ENCODE measurements at places on chromosomes 16 and 17.

- no peak for DNase-seq
These were observed 16.5 kb upstream of the EIF1 start for GRCh38 chr17:41672153-41672552.

DNA sequence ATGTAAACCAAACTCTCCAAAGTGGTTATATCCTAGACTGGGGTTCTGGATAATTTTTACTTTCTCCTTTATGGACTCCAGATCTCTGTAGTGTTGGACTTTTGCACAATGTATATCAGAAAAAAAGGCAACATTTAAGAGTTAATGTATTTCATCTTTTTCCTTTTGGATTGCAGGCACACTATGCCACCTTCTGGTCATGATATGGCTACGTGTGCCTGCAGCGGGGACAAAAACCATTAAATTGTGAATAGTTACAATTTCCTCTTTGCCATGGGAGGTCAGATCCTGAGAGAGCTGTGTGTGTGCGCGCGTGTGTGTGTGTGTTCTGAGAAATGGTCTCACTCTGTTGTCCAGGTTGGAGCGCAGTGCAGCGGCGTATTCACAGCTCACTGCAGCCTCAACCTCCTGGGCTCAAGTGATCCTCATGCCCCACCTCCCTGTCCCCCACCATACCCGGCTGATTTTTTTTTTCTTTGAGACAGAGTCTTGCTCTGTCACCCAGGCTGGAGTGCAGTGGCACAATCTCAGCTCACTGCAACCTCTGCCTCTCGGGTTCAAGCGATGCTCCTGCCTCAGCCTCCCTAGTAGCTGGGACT lies 4.3 kb upstream of the SGF29 start:
- no peak for DNase-seq

DNA sequence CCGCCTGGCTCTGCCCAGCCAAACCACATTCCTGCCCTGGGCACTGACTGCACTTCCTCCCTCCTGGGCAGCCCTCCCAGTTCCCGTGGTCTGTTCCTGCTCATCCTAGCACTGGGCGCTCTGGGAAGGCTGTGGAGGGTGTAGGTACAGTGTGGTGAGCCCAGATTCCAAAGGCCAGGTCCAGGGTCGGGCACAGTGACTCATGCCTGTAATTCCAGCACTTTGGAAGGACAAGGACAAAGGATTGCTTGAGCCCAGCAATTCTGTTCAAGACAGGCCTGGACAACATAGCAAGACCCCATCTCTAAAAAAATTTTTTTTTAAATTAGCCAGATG lies 30.6 kb downstream of the C16orf74 start:
- no peak for DNase-seq

DNA sequence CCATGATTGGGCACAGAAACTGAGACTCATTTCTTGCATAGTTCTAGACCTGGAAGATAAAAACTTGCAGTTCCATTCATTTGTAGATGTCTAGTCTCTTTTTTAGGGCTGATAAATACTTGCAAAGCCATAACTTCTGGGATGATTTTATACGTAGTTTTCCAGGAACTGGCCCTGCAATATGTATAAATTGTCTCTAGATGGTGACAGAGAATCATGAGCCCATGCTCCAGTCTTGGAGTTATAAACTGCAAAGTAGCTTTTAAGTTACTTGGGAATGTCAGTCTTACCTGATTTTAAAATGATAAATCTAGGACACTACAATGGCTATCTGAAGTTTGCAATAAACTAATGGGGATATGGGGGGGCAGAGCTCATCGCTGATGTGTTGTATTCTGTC lies 3.0 kb upstream of the ADAMTS18 start:
- no peak for DNase-seq

DNA sequence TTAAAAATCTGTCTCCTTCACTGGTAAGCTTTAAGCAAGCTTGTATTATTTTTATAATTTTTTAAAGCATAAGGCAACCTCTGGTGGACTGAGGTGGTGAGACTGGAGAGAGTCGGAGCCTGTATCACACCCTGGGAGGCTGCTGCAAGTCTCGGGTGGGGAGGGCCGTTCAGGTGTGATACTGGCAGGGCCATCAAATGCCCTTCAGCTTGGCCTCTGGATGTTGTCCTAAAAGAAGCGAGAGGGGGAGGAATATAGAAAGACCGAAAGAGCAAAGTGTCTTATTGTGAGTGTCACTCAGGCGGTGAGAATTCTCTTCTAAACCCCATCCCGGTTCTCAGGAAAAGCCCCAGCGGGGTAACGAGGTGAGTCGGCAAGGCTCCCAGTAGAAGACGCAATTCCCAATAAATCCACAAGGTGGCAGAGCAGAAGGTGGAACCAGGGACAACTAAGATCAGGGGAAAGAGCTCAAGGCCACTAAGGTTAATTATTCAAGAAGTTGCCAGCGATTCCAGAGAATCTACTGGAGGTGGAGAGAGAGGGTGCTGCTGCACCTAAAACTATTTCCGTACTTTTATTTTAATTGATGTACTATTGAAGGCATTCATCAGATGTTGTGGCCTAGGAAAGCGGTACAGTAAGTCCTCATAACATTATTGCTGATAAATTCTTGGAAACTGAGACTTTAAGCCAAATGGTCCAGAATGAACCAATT lies 14.1 kb downstream of the C17orf67 start:
- peak; percentile 90 for DNase-seq

GRCh38 chr17:336110-337021 lies 16.2 kb downstream of the RPH3AL start:
- peak; percentile 78 for DNase-seq

DNA sequence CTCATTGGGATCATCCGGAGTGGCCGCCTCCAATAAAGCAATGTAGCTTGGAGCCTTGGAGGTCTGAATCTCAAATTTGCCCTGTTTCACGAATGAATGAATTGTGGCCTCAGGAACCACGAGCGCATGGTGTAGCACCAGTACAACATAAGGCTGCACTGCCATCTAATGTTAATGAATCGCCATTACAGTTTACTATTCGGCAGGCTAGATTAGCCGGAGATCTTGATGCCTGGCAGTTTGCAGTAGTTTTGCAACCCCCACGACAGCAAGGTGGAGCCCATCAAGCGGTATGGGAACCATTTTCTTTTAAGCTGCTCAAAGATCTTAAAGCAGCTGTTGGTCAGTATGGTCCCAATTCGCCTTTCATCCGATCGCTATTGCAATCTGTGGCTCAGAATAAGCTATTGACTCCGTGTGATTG lies 18.8 kb downstream of the ALOX15B start:
- DNase-seq: peak; percentile 90

GRCh38 chr16:87056551-87056950 lies 260.6 kb downstream of the C16orf95 start:
- no peak for DNase-seq

- no peak for DNase-seq
These were observed 1.2 kb upstream of the SECTM1 start for GRCh38 chr17:82334622-82335394.

DNA sequence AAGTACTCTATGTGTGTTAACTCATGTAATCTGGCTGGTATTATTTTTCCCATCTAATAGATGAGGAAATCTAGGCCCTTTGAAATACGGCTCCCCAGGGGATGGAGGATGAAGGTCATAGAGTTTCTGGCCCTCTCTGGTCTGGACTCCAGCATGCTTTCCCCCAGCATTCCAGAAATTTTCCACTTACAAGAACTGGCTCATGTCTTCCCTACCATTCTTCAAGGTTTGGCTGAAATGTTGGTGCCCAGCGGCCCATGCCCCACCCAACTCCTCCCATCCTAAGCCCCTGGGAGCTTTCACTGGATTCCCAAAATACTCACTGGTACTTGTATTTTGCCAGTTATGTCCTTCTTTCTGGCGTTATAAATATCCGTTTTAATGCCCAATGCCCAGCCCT lies 237.5 kb upstream of the NLRP1 start:
- DNase-seq: no peak

DNA sequence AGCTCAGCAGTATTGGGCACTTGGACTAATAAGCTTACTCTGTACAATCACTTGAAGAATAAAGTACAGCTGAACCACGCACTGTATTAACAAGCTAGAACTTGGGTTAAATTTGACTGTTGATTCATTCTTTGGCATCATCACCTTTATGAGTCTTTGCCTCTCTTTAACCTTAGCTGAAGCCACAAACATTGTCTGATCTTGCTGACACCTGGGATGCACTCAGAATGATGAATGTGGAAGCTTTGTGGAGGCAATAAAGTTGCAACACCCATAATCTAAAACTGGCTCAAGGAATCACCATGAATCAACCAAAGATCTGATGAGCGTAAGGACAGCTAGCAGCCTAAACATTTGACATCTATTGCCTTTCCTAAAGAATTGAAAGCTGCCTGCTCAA lies 590.6 kb upstream of the SOX9 start:
- no peak for DNase-seq

DNA sequence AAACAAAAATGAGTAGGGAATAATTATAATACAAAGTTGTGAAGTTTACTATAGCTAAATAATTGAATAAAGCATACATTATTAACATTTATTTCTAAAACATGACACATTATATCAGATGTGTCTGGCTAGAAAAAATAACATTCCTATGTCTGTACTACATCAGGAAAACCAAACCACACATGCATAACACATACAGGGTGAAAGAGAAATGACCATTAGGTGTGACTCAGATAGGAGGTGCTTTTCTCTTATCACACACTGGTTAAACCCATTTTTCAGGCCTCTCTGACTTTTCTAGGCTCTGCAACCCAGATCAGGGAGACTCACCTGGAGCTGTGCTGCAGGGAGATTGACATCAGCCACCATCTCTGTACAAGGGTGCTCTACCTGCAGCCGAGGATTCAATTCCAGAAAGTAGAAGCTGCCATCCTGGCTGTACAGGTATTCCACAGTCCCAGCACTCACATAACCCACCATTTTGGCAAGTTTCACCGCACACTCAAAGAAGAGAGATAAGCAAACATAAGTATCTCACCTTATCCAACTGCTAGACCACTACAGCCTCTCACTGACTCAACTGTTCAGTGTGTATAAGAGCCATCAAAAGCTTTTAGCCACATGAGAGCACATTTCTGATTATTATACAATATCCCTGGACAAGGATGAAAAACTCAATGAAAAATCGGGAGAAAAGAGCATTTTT lies 116.6 kb upstream of the C17orf78 start:
- DNase-seq: no peak

DNA sequence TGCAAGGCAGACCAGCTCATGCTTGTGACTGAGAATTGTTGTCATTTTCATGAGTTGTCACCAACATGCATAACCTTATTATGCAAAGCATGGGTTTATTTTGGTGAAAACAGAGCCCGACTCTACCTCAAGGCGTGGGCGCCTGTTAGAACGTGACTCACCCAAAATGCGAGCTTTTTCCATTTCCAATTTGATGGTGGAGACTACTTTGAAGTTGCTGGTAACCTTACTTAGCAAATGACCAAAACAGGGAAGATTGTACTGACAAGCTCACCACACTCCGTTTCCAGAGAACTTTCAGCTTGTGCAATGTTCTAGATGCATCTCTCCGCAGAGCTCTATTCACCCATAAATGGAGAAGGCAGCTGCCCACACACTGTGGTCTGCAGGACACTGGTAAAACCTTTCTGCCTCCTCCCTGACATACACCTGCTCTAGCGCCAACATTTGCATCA lies 284.5 kb downstream of the MAF start:
- no peak for DNase-seq

GRCh38 chr16:87340198-87340597 lies 23.0 kb upstream of the C16orf95 start:
- no peak for DNase-seq

DNA sequence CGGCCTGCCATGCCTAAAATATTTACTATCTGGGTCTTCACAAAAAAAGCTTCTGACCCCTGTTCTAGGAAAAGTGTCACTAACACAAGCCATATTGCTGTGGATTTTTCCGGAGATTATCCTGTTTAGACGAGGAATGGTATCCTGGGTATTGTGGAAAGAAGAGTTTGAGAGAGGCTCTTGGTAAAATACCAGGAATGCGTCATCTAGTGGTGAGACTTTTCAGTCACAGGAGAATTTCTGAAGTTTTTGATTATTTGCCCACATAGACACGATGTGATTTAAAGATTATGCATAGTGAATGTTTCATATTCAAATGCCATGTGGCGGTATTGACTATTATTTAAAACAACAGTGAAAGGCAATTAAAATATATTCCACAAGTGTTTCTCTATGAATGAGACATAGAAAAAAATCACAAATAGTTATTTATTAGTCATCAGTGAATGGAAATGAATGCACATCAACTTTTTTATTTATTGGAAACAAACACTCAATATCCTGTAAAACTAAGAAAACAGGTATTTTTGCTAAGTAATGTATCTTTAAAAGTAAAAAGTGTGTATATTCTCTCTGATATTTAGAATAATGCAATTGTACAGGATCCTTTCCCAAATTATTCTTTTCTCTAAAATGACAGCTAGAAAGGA lies 7.8 kb downstream of the KRT28 start:
- DNase-seq: peak; percentile 64

- no peak for DNase-seq
These were observed 268.3 kb downstream of the KCNJ2 start for GRCh38 chr17:70437656-70438055.

- no peak for DNase-seq
These were observed 60.7 kb downstream of the GRIN2A start for GRCh38 chr16:10121491-10121890.

DNA sequence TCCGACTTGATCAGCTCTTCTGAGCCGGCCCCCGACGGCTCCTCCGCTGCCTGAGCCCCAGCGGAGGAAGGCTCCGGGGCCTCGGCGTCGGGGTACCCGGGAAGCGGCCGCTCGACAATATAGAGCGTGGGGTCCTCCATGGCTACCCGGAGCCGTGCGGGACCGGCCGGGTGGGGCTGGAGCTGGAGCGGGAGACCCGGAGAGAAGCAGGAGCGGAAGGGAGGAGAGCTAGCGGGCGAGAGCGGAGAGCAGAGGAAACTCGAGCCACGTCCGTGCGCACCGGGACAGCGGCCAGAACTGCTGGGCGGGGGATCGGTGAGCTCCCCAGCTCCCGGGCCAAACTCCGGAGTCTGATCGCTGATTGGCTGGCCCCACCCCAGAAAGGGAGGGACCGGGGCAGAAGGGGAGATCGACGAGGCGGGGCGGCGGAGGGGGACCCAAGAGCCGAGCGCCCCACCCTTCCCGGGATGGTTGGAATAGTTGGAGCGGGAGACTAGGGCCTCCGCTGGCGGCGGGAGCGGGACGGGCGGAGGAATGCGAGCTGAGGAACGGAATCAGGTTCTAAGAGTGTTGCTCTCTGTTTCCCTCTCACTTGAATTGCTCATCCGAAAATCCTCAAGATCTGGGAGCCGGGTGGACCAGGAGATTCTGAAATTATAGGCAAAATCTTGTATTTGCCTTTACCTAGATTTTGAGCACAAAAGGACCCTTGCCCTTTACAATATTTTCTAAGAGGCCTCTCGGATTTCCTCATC lies at the start of gene CAVIN1:
Gene CAVIN1 (minus strand): TSS at position 299 of the 755 bp plus-strand sequence. CDS start 159 bp downstream, at position 140.
- DNase-seq: peak; percentile 92

Data from stomach (tissue), 19 donors.